ENCODE measurements at places on chromosomes 12 and 14.

GRCh38 chr12:110182281-110182680 is 58.1 kb downstream of the IFT81 start:
- DNase-seq: no peak

GRCh38 chr12:52259657-52260243 is 14.7 kb upstream of the KRT86 start:
- no peak for DNase-seq

GRCh38 chr14:104557086-104557485 is 22.5 kb upstream of the C14orf180 start:
- DNase-seq: no peak

DNA sequence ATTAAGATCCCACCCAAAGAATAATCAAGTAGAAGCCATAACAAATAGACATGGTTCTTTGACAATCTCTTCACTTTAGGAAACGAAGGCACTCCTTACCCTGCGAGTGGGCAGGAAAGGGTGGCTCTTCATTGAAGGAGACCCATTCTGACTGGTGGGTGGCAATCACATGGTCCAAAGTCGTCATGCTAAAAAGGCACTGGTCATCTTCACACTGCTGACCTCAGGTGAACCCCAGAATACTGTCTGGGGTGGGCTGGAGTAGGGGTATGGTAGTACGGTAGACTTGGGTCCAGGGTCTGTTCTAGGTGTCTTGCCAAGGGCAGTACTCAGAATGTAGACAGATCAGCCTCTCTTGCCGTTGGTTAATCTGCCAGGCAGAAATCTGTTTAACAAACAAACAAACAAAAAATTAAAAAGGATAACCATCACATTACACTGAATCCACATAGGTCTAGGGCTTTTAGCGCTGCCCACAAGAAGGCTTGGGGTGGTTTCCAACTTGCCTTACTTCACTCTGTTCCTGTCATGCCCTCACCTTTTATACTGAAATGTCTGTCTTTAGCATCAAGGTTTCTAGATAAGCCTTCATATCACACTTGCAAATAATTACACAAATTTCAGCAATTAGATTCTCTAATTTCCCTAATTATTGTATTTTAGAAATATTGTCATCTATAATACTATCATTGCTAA is 1.8 kb downstream of the STON2 start:
- DNase-seq: no peak

DNA sequence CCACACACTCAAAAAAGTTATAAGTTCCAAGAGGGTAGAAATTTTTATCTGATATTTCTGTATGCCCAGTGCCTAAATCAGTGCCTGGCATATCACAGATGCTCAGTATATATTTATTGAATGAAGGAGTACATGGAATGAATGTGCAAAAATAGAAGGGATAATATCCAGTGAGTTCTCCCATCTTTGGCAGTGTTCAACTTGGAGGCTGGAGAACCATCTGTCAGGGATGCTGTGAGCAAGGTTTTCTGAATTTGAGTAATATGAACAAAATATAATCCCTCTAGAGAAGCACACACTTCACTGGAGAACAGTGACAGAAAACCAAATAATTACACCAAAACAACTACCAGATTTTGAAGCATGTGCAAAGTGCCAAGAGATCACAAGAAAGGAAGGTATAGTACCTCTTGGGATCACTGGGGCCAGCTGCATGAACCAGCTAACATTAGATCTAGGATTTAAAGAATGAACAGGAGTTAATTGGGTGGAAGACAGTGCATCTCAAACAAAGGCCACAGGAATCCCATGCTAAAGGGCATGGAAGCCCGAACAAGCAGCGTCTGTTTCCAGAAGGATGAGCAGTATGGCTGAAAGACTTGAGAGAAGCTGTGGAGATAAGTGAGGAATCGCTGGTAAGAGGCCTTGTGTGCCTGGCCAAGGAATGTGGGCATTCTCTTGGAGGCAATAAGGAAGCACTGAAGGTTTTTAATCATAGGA is 11.5 kb downstream of the SLC8A3 start:
- no peak for DNase-seq
